ENCODE measurements at places on chromosomes 4 and X.

DNA sequence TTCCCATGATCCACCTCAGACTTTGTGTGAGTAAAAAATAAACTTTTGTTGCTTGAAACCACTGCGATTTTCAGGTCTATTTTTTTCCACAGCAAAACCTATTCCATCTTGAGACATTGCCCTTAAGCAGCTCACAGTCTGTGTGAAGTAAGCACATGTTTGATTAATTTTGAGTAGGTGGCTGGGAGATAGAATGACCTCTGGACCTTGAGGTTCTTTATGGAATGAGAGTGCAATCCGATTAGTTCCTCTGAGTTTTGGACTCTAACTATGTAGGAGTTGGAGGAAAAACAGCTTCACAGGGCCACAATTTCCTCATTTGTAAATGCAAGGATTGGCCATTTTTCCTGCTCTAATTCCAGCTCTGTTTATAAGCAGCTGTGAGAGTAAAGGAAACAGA, 234.1 kb upstream of the IGFBP7 start:
- no peak for DNase-seq

- peak; percentile 9 for DNase-seq
Measured at GRCh38 chrX:86171366-86171765, 23.1 kb downstream of the DACH2 start.

- DNase-seq = no peak
Measured at GRCh38 chr4:3481113-3481531, 18.0 kb downstream of the DOK7 start.

DNA sequence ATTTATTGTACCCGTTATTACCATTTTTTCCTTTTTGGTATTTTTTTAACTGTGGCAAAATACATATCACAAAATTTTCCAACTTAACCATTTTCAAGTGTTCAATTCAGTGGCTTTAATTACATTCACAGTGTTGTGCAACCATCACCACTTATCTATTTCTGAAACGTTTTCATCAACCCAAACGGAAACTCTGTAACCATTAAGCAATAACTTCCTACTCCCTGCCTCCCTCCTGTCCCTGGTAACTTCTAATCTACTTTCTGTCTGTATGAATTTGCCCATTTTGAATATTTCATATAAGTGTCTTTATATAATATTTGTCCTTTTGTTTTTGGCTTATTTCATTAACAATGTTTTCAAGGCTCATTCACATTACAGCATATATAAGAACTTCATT, 57.4 kb upstream of the MSN start:
- DNase-seq = no peak

DNA sequence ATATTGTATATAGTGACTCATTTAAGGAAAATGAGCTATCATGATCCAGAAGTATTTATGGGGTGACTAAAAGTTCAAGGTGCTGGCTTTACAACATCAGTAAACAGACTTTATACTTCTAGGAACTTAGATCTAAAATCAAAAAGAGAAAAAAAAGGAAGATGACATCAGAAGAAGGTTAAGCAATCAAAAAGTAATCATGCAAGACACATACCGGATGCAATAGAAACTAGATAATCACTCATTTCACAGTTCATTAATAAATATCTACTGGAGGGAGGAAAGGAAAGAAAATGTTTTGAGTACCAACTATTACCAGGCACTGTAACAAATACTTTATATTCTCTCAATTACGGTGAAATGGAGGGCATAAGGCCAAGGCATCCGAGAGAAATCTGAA, 276.4 kb downstream of the SPRY1 start:
- no peak for DNase-seq

- no peak for DNase-seq
Measured at GRCh38 chr4:46445710-46446314, 55.9 kb upstream of the GABRA2 start.

- no peak for DNase-seq
Measured at GRCh38 chr4:52658641-52659000, 480 bp downstream of the USP46 start.

All from CD4-positive, CD25-positive, alpha-beta regulatory T cell (primary cell).